ENCODE measurements at places on chromosomes 3 and 15.

GRCh38 chr3:145313751-145314150 is 847.2 kb downstream of the PLOD2 start:
- no peak for DNase-seq

- DNase-seq, result no peak
These were observed 75.8 kb upstream of the WDR72 start for GRCh38 chr15:53835309-53835708.

DNA sequence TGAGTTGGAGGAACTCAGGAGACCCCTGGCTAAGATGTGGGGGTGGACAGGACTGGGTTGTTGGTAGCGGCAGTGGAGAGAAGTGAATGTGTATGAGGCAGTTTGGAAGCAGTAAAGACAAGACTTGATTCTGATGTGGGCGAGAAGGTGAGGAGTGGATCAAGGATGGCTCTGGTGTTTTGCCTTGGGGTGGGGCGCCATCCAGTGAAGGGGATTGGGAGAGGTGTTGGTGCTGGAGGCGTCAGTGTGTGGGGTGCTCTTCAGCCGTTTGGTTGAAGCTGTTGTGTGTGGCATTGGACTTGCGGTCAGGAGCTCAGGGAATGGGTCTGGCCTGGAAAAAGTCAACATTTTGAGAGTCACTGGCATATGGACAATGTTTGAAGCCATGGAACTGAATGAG is 13.3 kb downstream of the FAN1 start:
- no peak for DNase-seq

GRCh38 chr3:122623031-122623829 is 45.8 kb downstream of the PARP15 start:
- DNase-seq, result no peak

GRCh38 chr15:85099195-85099803 is 117.6 kb downstream of the PDE8A start:
- DNase-seq, result no peak

- DNase-seq, result no peak
These were observed 12.6 kb upstream of the SHISA5 start for GRCh38 chr3:48516571-48516970.

GRCh38 chr3:79339846-79340245 is 428.0 kb downstream of the ROBO1 start:
- no peak for DNase-seq

- DNase-seq, result no peak
These were observed 889.7 kb downstream of the AGBL1 start for GRCh38 chr15:86969364-86969763.

DNA sequence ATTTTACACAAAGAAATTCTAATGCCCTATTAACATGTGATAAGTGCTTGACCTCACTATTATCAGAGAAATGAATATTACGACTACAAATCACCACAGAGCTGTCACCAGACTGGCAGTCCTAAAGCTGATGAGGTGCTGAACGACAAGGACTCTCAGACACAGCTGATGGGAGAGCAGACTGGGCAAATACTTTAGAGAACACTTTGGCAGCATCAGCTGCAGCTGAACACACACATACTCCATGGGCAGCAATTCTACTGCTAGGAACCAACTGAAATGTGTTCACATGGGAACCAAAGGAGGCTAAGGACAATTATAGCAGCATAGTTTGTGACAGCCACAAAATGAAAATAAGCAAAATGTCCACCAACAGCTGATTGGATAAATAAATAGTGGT is 45.5 kb downstream of the SUSD5 start:
- DNase-seq, result no peak

DNA sequence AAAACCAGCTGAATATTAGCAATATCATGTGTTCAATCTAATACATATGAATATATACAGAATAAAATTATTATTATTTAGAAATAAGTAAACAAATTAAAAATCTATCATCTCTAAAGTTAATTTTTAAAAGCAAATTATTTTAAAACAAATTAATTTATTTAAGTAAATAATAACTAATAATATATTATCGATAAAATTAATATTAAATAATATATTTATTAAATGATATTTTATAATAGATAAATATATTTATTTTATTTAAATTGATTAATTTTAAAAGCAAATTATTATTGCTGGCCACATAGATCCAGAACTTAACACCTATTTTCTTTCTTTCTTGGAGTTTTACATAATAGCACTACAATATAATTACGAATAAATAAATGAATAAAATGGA is 22.2 kb downstream of the RTP3 start:
- no peak for DNase-seq

GRCh38 chr15:59354417-59355031 is 18.1 kb downstream of the MYO1E start:
- DNase-seq, result no peak

DNA sequence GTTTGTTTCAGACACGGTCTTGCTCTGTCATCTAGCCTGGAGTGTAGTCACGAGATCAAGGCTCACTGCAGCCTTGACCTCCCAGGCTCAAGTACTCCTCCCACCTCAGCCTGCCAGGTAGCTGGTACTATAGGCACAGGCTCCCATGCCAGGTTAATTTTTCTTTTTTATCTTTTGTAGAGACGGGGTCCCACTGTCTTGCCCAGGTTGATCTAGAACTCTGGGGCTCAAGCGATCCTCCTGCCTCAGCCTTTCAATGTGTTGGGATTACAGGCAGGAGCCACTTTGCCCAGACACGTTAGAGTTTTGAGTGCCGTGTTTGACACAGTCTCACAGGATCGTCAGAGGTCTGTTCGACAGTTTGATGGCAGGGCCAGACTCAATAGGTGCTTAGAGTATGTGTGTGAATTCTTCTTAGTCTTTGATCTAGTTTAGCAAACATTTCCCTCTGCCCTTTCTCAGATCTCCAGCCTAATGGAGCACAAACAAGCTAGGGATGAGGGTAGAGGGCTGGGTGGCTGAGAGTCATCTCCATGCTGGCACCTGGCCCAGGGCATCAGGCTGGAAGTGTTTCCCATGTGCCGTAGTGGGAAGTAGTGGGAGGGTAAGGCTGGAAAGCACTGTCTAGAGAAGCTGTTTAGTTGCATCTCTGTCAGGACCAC is 66.1 kb upstream of the DLG1 start:
- DNase-seq, result no peak

DNA sequence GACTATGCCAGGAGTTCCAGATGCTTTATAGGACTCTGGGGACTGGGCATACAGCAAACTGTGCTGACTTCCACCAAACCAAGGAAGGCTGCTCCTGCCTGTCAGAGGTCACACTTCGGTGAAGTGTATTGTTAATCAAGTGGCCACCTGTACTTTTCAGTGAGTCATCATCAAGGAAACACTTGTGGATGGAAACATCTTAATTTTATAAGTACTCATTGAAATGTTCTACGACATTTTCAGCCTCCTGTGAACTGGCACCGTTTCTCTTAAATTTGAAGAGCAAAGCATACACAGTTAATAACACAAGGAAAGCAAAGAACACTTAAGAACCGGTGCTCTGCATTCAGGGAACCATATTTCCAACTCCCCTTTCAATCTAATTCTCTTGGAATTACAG is 801.7 kb upstream of the DPPA4 start:
- DNase-seq, result no peak

GRCh38 chr3:121894301-121894990 is at the start of gene SLC15A2:
SLC15A2 (plus strand) TSS chr3:121894401; CDS start chr3:121894477, 76 bp downstream.
- DNase-seq, result no peak

DNA sequence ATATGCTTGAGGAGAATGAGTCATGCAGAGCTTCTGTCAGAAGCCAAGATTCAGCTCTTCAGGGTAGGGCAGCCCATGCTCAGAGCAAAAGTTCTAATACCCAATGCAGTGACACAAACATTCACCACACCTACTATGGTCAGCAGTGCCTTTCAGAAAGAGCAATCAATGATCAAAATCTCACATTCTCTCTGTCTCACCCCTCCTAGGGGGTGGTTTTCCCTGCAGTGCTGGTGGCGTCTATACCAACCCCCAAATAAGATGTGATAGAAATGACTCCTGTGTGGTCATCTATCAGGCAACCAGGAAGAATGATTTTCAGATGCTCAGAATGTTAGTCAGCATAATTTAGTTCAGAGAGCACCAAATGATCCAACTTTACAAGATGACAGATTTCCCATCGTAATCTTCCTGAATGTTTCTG is 385.3 kb downstream of the NTRK3 start:
- DNase-seq, result no peak

DNA sequence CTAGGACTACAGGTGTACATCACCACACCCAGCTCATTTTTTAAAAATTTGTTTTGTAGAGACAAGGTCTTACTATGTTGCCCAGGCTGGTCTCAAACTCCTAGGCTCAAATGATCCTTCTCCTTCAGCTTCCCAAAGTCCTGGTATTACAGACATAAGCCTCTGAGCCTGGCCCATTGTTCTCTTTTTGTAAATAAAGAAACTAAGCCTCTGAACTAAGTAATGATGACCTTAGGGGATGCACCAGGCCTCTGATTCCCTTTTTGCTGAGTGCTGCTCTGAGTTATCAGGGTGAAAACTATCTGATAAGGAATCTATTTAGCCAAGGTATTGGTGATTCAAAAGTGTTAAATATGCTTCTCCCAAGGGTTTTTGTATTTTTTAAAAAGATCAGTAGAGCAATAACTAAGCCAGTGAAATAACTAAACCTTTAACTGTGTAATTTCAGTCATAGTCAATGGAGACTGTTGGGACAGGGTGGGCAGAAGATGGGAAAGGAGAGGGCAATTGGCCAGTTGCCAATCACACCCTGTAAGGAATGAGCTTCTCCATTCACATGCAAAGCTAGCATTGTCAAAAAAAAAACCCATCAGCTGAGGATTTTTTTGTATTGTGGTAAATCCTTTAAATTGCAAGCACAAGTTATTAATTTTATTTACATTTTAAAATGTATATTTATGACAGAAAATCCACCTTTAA is 194.8 kb upstream of the PFN2 start:
- DNase-seq, result no peak

- no peak for DNase-seq
These were observed 842.4 kb downstream of the TBL1XR1 start for GRCh38 chr3:176354843-176355242.

DNA sequence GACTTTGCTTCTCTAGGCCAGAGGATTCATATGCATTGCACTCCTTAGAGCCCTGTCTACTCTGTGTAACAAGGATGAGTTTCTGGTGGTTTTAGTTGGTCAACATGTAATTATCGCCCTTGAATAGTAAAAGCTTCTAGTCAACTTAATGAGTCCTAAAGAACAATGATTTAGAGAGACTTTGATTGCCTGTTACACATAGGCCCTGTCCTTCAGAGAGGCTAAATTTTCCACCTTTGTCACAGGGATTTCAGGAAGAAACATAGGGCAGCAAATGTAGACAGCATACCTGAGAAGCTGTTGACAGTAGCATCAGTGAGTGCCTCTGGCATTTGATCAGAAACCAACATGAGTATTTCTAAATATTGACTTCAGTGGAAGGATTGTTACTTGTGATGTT is 7.1 kb downstream of the BTLA start:
- no peak for DNase-seq

DNA sequence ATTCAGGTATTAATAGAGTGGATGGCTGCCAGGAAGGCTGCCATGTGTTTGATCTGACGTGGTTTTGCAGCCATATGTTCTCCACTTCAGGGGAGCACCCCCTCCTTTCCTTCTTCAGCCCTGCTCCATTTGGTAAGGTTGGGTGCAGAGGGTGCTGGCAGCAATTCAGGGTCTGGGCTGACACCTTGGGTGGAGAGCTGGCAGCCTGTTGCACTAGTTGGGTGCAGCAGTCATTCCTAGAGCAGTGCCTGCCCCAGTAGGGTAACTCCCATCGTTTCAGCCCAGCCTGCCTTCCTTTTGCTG is 1.5 kb downstream of the TYRO3 start:
- no peak for DNase-seq

- DNase-seq, result no peak
These were observed 88.3 kb upstream of the FRMD4B start for GRCh38 chr3:69474186-69474585.

DNA sequence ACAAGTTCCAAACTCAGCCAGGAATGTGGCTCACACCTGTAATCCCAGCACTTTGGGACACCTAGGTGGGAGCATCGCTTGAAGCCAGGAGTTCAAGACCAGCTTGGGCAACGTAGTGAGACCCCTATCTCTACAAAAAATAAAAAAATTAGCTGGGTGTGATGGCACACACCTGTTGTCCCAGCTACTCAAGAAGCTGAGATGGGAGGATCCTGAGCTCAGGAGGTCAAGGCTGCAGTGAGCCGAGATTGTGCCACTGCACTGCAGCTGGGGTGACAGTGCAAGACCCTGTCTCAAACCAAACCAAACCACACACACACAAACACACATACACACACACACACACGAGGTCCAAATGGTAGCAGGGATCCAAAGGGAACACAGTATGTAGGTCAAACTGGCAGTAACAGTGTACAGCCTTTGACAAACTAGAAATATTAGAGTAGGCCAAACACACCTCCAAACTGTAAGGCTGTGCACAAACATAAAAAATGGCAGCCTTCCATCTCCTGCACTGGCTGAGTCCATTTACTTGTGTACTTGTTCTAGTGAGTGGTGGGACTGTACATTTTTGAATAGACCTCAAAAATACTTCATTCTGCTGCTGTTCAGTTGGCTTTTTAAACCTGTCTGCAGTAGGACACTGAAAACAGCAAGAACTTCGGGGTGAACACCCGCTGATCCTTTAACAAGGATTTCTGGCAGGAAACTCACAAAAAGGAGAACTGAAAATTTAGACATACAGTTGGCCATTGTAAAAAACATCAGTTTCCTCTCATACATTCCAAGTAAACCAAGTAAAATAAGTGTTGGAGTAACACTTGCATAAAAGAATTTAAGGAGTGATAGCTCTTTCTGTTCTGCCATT is 33.6 kb downstream of the INTS14 start:
- DNase-seq, result no peak

DNA sequence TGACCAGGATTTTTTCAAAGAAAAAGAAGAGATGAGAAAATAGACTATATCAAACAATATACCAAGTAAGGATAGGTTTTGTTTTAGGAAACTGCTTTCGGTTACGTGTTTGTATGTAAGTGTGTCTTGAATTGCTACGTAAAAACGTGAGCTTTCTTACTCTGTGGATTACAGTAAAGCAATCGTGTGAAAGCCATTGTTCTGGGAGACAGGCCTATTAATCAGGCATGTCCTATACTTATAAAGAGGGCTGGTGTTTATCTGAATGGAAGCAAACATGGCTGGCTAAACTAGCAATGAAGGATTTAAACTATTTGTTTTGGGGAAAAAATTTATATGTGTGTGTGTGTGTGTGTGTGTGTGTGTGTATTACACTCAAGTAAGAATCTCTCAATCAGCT is 2.6 kb downstream of the EHHADH start:
- no peak for DNase-seq

DNA sequence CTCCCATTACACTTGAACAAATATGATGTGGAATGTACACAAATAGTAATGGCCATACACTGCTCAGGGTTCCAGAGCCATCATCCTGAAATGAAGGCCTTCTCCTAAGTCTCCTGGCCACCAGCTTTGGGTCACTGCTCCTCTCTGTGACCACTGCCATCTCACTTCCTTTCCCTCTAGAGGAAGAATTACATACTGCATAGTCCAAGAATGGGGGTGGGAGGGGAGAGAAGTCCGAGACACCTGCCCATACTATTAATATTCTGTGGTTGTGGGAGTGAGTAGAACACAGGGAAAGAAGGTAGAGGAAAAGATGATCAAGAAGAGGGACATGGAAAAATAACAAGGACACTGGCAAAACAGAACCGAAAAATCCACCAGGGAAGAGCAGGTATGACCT is 20.6 kb downstream of the ETV5 start:
- DNase-seq, result no peak
